ENCODE measurements at places on chromosomes 12 and 14. TPM values are rescaled to one million over a fixed set of nuclear protein-coding genes. Genes with fewer than 3 reads are reported as not detected.
A peak's percentile ranks its signal among the peaks of the same experiment; 100 is the strongest.

DNA sequence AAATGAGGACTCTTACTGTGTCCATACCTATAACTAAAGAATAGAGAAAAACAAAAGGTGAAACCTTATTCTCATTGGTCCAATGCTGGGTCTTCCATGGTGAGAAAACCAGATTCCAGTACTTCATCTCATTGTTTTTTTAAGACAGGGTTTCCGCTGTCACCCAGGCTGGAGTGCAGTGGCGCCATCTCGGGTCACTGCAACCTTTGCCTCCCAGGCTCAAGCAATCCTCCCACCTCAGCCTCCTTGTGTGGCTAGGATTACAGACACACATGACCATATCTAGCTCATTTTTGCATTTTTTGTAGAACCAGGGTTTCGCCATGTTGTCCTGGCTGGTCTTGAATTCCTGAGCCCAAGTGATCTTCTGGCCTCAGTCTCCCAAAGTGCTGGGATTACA is 13.3 kb downstream of the RBM23 start:
- no peaks in the 10 kb centered on the region for H3K4me1 ChIP-seq
- no peak overlapping the region for H3K4me3 ChIP-seq
- no peak overlapping the region for H3K27ac ChIP-seq
- peaks cover 30% of the 10 kb centered on the region for H3K36me3 ChIP-seq
- no peaks in the 10 kb centered on the region for H3K27me3 ChIP-seq

DNA sequence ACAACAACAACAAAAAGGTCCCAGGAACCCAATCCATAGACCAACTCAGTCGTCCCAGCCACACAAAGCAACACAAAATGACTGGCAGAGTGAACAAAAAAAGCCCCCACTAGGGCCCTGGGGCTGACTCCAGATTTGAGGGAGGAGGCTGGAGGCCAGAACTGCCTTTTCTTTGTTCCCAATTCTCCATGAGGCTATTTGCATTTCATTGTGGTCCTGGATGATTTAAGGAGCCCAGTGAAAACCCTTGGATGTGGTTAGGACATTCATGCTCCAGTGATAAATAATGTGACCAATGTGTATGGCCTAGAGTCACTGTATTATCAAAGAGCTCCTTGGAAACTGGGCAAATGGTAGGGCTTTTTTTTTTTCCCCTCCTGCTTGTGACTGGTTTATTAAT is 192.9 kb downstream of the NUAK1 start:
- H3K36me3 ChIP-seq = peaks cover 2% of the 10 kb centered on the region
- no peaks in the 10 kb centered on the region for H3K27me3 ChIP-seq
- H3K27ac ChIP-seq = peak overlapping the region; percentile 58
- DNase-seq = no peak

GRCh38 chr12:65529771-65530435 is 251.4 kb downstream of the MSRB3 start:
- peaks cover 33% of the 10 kb centered on the region for H3K4me1 ChIP-seq
- no peaks in the 10 kb centered on the region for H3K36me3 ChIP-seq
- no peak overlapping the region for H3K4me3 ChIP-seq
- no peak overlapping the region for H3K27ac ChIP-seq
- DNase-seq = no peak
- H3K27me3 ChIP-seq = no peaks in the 10 kb centered on the region

- H3K36me3 ChIP-seq = no peaks in the 10 kb centered on the region
- no peaks in the 10 kb centered on the region for H3K27me3 ChIP-seq
- DNase-seq = no peak
Observed at GRCh38 chr14:49203676-49204075, 382.5 kb downstream of the RPS29 start.

DNA sequence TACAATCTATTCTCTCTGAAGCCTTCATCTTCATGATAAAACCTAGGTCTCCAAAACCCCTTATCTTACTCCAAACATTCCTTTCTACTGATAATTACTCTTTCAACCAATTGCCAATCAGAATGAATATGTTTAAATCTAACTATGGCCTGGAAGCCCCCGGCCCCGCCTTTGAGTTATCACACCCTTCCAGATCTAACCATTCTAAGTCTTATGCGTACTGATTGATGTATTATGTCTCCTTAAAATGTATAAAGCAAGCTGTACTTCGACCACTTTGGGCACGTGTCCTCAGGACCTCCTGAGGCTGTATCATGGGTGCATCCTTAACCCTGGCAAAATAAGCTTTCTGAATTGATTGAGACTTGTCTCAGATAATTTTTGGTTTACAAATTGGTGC is 14.4 kb downstream of the PABPN1 start:
- peaks cover 7% of the 10 kb centered on the region for H3K27me3 ChIP-seq
- H3K36me3 ChIP-seq = peaks cover 3% of the 10 kb centered on the region
- H3K27ac ChIP-seq = no peak overlapping the region
- no peak overlapping the region for H3K4me3 ChIP-seq

DNA sequence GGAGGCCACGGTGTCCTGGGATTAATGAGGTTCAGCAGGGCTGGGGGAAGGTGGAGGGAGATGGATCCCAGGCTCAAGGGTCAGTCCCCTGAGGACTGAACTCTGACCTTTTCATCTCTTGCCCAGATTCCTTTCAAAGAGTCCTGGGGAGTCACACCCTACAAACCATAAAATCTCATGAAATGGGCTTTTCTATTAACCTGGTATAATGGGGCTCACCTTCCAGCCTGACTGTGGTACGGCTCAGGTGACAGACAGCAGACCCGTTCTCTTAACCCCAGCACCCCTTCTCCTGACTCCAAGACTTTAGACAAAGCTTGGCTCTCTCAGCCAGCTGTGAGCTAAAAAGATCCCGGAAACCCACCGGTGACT is 268.2 kb downstream of the ADGRD1 start:
- peaks cover 42% of the 10 kb centered on the region for H3K4me1 ChIP-seq
- no peaks in the 10 kb centered on the region for H3K27me3 ChIP-seq
- H3K27ac ChIP-seq = peak overlapping the region; percentile 6
- H3K4me3 ChIP-seq = peak overlapping the region; percentile 29
- H3K36me3 ChIP-seq = no peaks in the 10 kb centered on the region
- no peak for DNase-seq

- H3K36me3 ChIP-seq = peaks cover 4% of the 10 kb centered on the region
Observed at GRCh38 chr12:105843561-105843960, 295.2 kb downstream of the NUAK1 start.

- H3K27ac ChIP-seq = no peak overlapping the region
- H3K27me3 ChIP-seq = no peaks in the 10 kb centered on the region
- peaks cover 7% of the 10 kb centered on the region for H3K36me3 ChIP-seq
- H3K4me1 ChIP-seq = peaks cover 12% of the 10 kb centered on the region
- H3K4me3 ChIP-seq = no peak overlapping the region
- no peak for DNase-seq
Observed at GRCh38 chr14:92595267-92595666, 81.7 kb downstream of the RIN3 start.

DNA sequence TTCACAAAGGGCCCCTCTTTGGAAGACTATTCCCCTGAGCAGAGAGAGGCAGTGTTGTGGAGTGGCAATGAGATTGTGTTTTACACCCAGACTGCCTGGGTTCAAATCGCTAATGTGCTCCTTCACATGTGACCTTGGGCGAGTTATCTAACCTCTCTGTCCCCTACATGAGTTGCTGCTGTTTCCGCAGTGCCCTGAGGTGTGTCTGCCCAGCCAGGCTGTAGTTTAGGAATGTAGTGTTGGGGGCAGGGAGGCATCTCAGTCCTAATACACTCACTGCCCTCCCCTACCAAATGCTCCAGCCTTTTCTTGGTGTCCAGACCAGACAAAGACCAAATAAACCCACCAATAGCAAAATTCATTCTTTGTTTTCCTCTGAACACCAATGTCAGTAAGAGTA is 78.6 kb downstream of the SLC24A4 start:
- peaks cover 6% of the 10 kb centered on the region for H3K27me3 ChIP-seq
- H3K27ac ChIP-seq = no peak overlapping the region
- H3K36me3 ChIP-seq = no peaks in the 10 kb centered on the region
- H3K4me3 ChIP-seq = no peak overlapping the region
- no peak for DNase-seq

GRCh38 chr12:29395356-29395755 is 14.4 kb upstream of the ERGIC2 start:
- H3K4me1 ChIP-seq = no peaks in the 10 kb centered on the region
- H3K27me3 ChIP-seq = peaks cover 4% of the 10 kb centered on the region
- no peak for DNase-seq
- no peaks in the 10 kb centered on the region for H3K36me3 ChIP-seq
- H3K4me3 ChIP-seq = no peak overlapping the region

- H3K36me3 ChIP-seq = no peaks in the 10 kb centered on the region
- H3K27ac ChIP-seq = no peak overlapping the region
- H3K27me3 ChIP-seq = no peaks in the 10 kb centered on the region
- no peak overlapping the region for H3K4me3 ChIP-seq
- DNase-seq = no peak
Observed at GRCh38 chr12:27900920-27901879, 71.3 kb downstream of the PTHLH start.

DNA sequence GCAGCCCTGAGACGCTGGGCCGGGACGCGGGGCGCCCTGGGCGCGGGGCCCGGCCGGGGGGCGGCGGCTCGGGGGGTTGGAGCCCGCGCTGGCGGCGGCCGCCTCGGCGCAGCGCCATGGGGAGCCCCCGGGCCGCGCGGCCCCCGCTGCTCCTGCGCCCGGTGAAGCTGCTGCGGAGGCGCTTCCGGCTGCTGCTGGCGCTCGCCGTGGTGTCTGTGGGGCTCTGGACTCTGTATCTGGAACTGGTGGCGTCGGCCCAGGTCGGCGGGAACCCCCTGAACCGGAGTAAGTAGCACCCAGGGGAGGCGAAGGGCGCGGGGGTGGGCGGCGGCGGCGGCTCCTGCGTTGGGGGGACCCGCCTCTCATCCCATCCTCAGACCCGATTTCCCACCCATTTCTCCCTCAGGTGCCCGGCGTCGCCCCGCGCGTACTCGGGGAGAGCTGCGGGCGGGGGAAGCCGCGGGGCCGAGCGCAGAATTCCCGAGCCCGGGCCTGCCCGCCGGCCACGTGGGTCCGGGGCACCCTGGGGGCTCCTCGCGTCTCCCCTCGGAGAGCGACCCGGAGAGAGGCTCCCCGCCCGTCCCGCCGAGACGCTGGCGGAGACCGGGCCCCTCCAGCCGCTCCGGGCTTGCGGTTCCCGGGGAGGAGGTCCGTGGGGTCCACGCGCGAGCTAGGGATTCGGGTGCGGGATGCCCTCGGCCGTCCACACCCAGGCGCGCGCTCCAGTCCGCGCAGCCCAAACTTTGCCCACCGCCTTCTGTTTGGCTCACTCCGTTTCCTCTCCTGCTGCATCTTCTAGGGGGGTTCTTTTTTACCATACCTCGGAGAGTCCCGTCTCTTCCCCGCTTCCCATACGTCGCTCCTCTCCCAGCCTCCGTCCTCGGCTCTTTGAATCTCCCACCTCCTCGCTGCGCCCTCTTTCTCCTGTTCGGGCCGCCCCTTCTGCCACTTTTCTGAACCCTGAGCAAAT is 807 bp downstream of the B4GALNT3 start:
- DNase-seq = peak; percentile 14
- H3K27me3 ChIP-seq = peaks cover 82% of the 10 kb centered on the region
- peaks cover 9% of the 10 kb centered on the region for H3K4me1 ChIP-seq
- H3K27ac ChIP-seq = no peak overlapping the region
- peak overlapping the region; percentile 86 for H3K4me3 ChIP-seq
- no peaks in the 10 kb centered on the region for H3K36me3 ChIP-seq

GPD1 gene
- 0.16 TPM for total RNA-seq

CFAP54 gene
- 3.1 TPM for total RNA-seq

PGAM5 gene
- total RNA-seq = 61.5 TPM

PTCSC3 gene
- total RNA-seq = not detected

EEF1AKMT3 gene
- 4.5 TPM for total RNA-seq

All from neural crest cell (in vitro differentiated cells).